Hindlimb muscle (tissue), 1 donor: ENCODE measurements at places on chromosomes 7 and 10. TPM values are rescaled to one million over a fixed set of nuclear protein-coding genes. Genes with fewer than 3 reads are reported as not detected.

The MSS51 gene
- polyA plus RNA-seq = 47.4 TPM

DNA sequence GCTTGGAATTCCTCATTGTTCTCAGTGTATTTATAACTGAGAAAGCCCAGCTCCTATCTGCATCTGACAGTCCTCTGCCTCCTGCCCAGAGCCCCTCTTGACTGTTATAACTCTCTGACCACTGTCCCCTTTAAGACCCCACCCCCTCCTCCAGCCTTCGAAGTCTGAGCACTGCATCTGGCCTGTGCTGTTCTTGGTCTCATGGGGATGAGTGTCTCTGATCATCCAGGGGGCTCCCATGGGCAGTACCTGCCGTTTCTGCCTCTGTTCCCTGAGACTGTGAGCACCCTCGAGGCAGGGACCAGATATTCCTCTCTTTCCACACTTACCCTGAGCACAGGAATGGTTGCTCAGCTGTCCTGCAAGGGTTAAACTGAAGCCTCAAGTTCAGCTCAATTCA, 7.7 kb downstream of the GHRHR start:
- no peak for DNase-seq

DNA sequence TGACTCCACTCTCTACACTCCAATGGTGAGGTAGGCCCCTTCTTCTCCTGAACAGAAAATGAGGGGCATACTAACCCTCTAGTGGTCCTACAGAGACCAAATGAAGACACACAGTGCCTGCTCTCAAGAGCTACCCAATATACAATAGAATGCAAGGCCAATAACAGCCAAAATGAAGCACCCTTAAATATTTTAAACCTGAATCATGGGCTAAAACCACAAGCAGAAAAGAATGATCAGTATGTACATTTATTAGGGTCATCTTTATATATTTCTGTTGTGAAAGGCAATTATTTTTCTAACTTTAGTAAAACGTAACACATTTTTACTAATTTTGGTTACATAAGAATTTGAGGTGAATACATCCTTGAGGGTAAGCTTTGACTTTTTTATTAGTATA, 49.9 kb upstream of the COL1A2 start:
- DNase-seq = no peak

- no peak for DNase-seq
Observed at GRCh38 chr7:137670222-137671064, 176.3 kb downstream of the DGKI start.

DNA sequence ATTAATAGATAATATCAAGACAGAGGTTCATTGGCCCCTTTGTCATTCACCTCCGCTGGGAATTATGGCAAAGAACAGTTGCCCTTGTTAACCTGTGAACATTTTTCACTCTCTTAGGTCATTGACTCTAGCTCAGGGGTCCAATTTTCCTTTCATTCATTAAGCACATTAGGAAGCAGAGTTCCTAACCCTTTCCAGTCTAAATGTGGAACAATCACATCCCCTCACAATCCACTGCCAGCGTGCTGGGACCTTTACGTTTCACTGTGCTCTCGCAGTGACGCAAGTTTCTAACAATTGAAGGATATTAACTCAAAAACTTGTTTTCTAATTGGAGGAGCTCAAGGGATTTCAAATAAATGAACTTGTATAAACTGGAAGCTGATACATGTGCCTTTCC, 79.3 kb upstream of the MEOX2 start:
- no peak for DNase-seq

The NRCAM gene
- polyA plus RNA-seq = 35.1 TPM

GRCh38 chr7:159023206-159023605, 121.5 kb downstream of the VIPR2 start:
- DNase-seq = no peak

The PTTG1IP2 gene
- not detected for polyA plus RNA-seq

GRCh38 chr7:25832929-25833328, 319.1 kb upstream of the NFE2L3 start:
- no peak for DNase-seq

GRCh38 chr10:11430421-11431215, 180.8 kb downstream of the USP6NL start:
- DNase-seq = no peak

The COBL gene
- 145 TPM for polyA plus RNA-seq

The NOM1 gene
- polyA plus RNA-seq = 17.3 TPM

DNA sequence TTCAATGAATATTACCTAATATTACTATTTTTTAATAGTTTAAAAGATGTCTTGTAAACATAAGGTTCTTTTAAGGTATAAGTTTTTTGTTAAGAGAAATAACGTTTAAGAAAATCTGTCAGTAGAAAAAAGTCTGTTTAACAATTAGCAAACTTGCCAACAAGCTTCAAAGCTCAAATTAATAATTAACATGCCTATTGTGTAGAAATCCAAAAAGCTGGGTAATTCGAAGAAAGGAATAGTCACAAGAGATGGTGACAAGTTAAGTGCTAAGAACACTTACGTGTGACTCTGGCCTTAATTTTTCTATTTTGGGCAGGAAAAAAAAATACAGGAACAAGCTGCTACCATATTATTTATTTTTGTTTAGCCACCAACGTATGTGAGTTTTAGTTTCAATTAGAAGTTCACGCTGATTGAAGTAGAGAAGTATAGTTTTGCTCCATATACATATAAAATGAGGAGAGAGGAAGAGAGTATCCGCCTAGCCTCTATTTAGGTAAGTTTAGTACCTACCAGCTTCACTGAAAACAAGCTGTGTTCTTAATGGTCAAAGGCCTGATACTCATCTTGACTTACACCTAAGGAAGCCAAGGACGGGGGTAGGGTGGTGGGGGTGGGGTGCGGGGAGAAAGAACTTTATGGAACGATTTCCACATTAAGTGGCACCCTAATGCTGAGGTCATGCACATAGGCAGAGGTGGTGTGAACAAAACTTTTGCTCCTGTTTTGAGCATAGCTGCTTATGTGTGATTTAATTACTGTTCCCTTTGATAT, 43.4 kb upstream of the AGBL3 start:
- no peak for DNase-seq

GRCh38 chr10:2509081-2509531, 558.2 kb upstream of the PFKP start:
- DNase-seq = peak; percentile 8

The MMP21 gene
- 0.27 TPM for polyA plus RNA-seq

GRCh38 chr10:72086466-72087391, 1.6 kb downstream of the SPOCK2 start:
- DNase-seq = no peak
